ENCODE measurements at places on chromosomes 4 and X. TPM values are rescaled to one million over a fixed set of nuclear protein-coding genes. Genes with fewer than 3 reads are reported as not detected.

DNA sequence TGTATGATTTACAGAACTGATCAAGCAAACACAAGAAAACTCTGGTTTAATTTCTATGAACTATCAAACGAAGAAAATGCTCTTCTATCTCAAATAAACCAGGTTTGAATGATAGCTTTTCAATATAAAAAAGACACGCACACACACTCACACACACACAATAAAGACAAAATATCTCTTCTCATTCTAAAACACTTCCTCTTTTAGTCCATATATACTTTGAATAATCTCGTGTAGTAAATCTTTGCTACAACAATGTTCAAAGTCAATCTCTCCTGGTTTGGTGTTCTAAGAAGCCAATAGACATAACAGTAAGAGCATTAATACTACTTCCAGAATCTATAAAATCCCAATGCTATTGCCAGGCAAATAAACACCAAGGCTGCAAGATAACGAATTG is 13.3 kb downstream of the CXCL2 start:
- no peaks in the 10 kb centered on the region for H3K27me3 ChIP-seq
- no peak overlapping the region for H3K27ac ChIP-seq

GRCh38 chrX:130114141-130114588 is 3.9 kb upstream of the ELF4 start:
- no peak for DNase-seq
- no peaks in the 10 kb centered on the region for H3K36me3 ChIP-seq
- peaks cover 33% of the 10 kb centered on the region for H3K4me1 ChIP-seq
- no peak overlapping the region for H3K4me3 ChIP-seq
- H3K27ac ChIP-seq = peak overlapping the region; percentile 42

DNA sequence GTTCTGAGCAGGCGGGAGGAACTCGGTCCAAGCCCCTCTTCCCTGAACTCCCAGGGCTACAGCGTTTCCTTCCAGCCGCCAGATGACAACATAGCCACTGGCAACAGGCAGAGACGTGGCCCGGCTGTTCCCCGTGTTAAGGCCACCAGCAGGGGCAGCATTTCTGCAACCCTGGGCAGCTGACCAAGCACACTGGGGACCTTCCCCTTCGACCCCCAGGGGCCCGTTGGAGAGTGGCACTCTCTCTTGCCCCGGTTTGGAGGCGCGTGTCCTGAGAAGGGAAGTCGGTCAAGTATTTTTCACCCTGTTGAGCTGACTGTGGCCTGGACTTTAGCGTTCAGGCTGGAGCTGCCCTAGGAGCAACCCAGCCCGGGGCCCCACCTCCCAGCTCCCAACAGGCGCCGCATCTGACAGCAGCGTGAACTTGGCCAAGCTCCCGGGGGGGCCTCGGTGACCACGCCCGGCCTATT is 37.6 kb downstream of the ZBTB49 start:
- H3K4me3 ChIP-seq = no peak overlapping the region
- H3K27ac ChIP-seq = no peak overlapping the region
- H3K36me3 ChIP-seq = no peaks in the 10 kb centered on the region
- no peak for DNase-seq
- H3K4me1 ChIP-seq = no peaks in the 10 kb centered on the region

DNA sequence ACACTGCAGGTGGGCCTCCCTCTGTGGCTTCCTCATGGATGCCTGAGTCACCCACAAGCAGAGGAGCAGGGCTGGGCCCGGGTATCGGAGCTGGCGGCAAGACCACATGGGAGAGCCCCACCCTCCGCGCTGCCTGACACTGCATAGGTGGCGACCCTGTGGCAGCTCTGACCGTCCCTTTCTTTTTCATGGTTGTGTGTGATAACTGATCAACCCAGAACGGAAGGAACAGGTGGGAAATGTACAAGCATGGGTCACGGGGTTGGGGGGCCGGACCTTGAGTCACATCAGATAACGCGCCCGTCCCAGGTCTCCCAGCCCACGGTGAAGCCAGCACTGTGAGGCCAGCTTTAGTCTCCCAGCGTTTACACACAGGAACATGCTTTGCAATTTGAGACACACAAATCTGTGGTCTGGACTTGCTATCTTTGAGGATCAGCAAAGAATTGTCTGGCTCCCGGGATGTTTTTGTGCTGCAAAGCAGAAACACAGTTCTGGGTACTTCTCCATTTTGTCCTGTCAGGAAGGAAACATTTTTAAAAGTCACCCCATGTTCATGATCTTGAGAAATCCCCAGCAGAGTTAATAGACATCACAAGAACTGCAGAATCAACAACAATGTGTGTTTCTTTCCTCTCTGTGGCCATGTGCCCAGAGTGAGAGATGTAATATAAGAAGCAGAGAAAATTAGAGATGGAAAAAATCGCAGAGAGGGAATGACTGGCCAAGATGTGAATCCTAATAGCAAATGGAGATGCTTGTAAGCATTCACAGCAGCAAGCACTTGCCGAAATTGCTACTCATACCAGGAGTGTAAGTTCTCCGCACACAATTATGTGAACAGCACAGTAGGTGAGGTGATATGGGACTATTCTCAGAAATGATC is 70.1 kb upstream of the CBR4 start:
- peaks cover 20% of the 10 kb centered on the region for H3K4me1 ChIP-seq
- no peaks in the 10 kb centered on the region for H3K27me3 ChIP-seq
- peaks cover 4% of the 10 kb centered on the region for H3K36me3 ChIP-seq
- H3K4me3 ChIP-seq = peak overlapping the region; percentile 0
- H3K27ac ChIP-seq = peak overlapping the region; percentile 55

TCEAL6 gene
- not detected for total RNA-seq

NAP1L3 gene
- total RNA-seq = 10.8 TPM

KIT gene
- 5.3 TPM for total RNA-seq

SOD3 gene
- total RNA-seq = 12.0 TPM

Measured in astrocyte (in vitro differentiated cells and primary cell).